ENCODE measurements at places on chromosomes 4 and X.

GRCh38 chrX:48948589-48948988 is 8.8 kb downstream of the OTUD5 start:
- DNase-seq: no peak

GRCh38 chr4:102328045-102328444 is 17.2 kb downstream of the SLC39A8 start:
- DNase-seq: no peak

DNA sequence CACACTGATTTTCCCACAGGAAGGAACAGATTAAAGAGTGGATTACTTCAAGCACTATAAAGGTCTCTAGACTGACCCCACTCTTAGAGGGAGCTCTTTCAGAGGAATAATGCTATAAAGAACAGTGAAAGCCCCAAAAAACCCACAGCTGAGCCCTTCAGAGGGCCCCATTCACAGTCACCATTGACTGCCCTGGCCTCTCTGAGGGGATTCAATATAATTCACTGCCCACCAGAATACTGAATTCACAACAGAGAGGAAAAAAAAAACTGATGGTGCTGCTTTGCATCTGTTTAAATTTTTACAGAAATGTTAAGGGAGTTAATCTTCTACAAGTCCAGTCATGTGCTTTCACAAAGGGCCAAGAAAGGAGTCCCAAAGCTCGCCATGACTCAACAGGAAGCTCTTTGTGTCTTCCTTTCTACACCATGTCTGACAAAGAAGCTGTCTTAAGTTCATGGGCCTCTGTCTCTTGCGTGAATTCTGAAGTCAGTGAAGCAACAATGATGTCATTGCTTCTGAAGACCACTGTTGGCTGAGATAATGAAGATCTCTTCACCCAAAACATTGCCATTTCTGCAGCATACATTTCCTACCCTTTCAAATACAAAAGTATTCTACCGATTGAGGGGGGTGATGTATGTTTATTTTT is 174.9 kb downstream of the ADAMTS3 start:
- DNase-seq: no peak

DNA sequence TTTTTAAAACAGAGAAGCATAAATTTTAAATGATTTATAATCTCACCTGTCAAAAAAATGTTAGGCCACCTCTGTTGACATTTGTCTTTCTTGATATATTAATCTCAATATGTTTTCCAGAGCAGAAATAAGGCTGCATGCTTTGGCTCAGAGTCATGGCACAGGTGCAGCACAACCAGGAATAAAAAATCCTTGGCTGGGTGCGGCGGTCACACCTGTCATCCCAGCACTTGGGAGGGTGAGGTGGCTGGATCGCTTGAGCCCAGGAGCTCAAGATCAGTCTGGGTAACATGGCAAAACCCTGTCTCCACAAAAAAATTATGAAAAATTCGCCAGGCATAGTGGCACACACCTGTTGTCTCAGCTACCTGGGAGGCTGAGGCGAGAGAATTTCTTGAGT is 18.1 kb downstream of the CPLX1 start:
- DNase-seq: no peak
